NCI-H1092 (cell line): ENCODE measurements at places on chromosomes 6 and 20.

DNA sequence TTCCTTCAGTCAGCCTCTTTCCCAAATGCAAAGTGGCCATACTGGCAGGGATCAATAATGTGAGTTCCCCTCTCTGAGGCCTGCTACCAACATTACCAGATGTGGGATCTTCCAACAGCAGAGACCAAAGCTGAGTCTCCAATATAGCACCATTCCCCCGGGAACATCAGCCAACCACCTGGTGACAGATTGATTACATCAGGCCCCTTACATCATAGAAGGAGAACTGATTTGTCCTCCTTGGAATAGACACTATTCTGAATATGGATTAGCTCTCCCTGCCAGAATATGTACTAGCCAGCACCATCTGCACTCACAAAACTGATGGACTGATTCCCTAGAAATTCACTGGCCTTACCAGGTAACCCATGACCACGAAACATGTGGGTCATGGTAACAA, 61.9 kb upstream of the CARMIL1 start:
- no peak for DNase-seq

- no peak for DNase-seq
Observed at GRCh38 chr6:166736634-166737033, 109.6 kb upstream of the RPS6KA2 start.

DNA sequence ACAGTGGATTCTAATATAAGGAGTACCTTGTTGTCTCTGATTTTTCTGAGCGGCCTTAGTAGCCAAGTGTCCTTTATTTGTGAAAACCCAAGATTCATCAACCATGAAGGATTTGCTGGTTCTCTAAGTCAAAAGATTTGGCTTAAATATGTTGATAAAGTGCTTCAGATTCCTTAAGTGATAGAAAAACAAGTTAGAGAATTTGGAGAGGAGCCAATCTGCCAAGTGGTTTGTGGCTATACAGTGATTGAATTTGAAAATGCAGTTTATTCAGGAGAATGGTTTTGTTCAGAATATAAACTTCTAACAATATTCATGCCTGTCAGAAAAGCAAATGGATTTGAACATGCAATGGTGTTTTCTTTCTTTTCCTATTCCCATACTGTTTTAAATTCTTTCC, 54.8 kb downstream of the CAP2 start:
- no peak for DNase-seq

GRCh38 chr6:103672169-103672568, 1187.5 kb downstream of the HACE1 start:
- no peak for DNase-seq

DNA sequence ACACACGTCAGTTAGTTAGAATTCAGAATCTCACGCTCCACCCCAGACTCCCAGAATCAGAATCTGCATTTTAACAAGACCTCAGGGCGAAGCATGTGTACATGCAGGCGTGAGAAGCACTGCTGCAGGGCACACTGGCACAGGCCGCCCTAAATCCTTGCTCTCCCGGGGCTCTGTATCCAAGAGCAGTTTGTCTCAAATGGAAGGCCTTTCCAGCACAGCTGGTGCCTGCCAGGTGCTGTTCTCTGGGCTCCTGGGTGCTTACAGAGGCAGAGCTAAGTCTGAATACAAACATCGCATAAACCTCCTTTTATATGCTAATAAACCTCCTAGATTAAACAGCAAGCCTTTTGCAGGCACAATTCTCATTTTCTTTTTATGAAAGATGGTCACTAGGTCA, 119.1 kb upstream of the CD93 start:
- peak; percentile 20 for DNase-seq

DNA sequence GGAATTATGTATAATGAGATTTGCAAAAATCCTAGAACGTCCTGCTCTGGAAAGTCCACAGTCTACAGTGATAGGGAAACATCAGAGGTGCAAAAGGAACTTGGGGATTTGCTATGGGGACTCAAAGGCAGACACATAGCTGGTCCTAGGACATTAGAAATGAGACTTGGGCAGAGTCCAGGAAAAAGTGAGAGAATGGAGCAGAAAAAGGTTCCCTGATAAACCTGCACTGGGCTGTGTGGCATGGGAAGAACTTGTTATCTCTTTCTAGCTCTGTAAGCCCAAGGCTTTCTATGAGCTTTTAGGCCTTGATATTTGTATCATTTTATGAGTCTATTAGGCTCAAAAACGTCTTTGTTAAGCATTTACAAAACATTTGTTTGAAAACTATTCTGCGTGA, 15.2 kb downstream of the PRND start:
- DNase-seq = no peak

- no peak for DNase-seq
Observed at GRCh38 chr6:7115543-7116231, 7.9 kb downstream of the RREB1 start.
